NCI-H82 (cell line): ENCODE measurements at places on chromosomes 3 and 15.

DNA sequence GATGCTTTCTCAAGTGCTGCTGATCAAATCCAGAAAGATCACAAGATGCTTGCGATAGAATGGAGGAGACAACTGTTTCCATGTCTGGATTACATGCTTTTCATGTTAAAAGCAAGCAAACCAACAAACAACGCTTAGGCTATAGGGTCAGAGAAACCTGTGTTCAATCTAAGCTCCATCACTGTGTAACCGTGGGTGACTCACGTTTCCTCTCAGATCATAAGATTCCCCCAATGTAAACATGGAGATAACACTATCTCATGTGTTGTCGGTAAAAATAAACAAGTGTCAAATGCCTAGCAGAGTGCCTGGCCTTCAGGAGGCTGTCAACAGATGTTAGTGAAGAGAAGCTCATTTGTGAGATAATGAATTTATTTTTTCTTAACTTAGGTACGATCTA lies 907.8 kb downstream of the NTRK3 start:
- no peak for DNase-seq

GRCh38 chr15:29337156-29337959 lies 67.7 kb upstream of the NSMCE3 start:
- no peak for DNase-seq

DNA sequence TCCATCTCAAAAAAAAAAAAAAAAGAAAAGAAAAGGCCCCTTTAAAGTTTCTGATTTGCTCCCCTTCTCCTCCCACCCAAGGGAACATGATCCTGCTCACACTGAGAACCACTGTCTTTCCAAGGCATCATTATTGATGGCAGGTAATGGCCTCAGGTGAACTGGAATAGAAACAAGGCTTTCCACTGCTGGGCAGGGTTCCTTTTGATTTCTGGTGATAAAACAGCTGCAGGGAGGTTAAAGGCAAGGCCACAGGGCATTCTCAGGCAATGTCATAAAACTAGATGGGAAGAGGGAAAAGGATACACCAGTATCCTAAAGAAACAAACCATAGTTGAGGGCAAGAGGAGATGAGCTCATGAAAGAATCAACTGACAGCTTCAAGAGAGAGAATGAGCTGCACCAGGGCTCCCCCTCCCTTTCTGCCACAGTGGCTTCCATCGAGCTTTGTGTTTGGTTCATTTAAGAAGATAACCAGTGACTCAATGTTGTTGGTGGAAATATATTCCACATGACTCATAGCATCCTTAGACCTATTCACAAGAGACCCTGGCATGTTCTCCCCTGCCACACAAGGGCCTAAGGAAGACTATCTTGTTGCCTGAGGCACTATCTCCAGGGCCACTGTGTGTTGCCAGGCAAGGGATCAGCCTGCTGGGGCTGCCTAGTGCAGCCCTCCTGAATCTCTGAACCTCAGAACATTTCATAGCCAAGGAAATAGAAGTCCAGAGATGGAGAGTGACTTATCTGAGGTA lies 86.4 kb downstream of the WDR76 start:
- no peak for DNase-seq

- DNase-seq, result peak; percentile 70
Observed at GRCh38 chr3:10601151-10601856, 95.9 kb upstream of the ATP2B2 start.

- no peak for DNase-seq
Observed at GRCh38 chr3:176896640-176897039, 300.6 kb downstream of the TBL1XR1 start.

DNA sequence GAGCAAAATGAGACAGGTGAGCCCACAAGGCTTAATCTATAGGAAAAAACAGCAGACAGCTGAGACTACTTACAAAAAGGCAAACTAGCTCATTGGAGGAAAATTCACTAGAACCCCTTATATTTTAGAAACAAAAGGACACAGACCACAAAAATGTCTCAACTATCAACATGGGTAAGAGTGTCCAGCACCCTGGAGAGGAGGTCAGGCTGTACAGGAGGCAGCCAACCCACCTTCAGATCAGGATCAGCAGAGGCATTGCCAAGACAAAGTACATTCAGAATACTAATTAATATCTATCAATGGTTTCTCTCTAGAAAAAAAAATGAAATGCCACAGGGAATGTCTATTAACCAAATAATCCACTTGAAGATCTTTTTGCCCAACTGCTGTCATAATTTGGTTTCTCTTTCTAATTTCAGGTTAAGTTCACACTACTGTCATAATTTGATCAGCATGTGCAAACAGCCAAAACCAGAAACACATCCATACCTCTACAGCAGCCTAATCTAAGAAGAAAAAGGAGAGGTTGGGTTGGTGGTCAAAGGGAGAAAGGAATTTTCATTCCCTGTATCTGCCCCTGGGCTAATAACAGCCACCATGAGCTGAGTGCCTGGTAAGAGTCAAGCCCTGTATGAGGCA lies 26.0 kb upstream of the THBS1 start:
- no peak for DNase-seq

DNA sequence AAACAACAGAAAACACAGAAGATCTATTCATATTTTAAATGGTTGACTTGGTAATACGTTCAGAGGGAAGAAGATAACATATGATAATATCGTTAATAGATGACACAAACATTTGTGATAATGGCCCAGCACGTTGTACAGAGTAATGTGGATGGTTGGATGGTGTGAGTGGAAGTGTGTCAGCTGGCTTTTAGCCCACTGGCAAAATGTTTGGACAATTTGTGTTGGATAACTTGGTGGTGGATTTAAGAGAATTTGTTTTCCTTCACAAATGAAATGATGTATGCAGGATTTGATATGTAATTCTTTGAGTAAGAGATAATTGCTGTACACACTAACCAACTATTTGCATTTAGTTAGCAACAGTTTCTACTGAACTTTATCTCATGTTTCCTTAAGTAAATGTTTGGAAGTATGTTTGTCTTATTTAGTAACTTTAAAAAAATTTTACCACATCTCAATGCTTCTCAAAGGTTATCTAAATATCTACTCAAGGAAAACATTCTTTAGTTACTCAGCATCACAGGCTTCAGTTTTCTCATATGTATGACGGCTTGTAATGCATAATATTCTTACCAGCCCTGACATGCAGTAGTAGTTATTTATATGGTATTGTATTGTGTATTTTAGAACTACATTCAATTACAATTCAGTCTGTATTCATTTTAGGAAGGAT lies 328.5 kb upstream of the GOLIM4 start:
- no peak for DNase-seq

- no peak for DNase-seq
Observed at GRCh38 chr3:37392957-37393356, 218.6 kb upstream of the LRRFIP2 start.

GRCh38 chr3:53712817-53713388 lies 133.3 kb downstream of the CHDH start:
- no peak for DNase-seq

GRCh38 chr3:160016972-160017371 lies 28.3 kb downstream of the IL12A start:
- no peak for DNase-seq

DNA sequence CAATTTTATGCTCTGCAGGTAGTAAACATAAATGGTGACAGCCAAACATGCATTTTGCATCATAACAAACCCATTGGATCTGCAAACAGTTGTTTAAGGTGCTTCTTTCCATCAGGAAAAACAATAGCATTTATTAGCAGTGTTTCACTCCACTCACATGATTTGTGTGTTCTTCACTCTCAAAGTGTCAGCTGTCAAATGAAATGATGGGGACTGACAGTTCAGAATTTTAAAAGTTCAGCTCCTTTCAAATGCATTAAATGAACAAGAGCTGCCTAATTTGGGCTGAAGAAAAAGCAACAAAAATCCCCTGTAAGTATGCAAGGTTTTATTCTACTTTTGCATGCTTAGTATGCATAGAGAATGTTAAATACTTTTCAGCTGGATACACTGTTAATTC lies 145.2 kb upstream of the CDIN1 start:
- DNase-seq, result no peak

- peak; percentile 51 for DNase-seq
Observed at GRCh38 chr3:22960105-22960984, 242.8 kb upstream of the UBE2E2 start.

- DNase-seq, result no peak
Observed at GRCh38 chr15:57298204-57298603, 78.1 kb upstream of the CGNL1 start.
